Fibroblast of skin of back (primary cell): ENCODE measurements at places on chromosomes 1 and 21.

- peak; percentile 20 for DNase-seq
Measured at GRCh38 chr1:118143121-118143520, 41.9 kb downstream of the SPAG17 start.

- DNase-seq: no peak
Measured at GRCh38 chr1:203208181-203208580, 21.3 kb downstream of the CHIT1 start.

DNA sequence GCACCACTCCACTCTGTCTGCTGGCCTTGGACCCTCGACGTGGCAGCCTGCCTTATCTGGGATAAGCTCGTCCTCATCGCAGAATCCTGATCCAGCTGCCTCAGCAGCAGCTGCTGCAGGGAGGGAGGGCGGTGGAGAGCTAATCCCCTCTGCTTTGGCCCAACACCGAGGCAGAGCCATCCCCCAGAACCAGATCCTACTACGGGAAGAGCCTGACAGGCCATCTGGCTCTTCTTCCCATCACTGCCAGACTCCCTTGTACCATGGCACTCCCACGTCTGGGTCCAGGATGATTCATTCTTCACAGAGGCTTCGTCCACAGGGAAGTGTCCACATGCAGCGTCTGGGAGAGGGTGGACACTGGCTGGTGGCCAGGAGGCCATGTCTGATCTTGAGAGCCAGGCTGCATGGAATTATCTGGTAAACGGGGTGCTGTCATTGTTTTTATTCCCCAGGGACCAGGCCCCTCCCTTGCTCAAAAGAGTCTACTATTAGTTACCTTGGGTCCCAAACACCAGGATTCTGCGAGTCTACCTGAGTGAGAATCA lies 14.6 kb upstream of the PKP1 start:
- peak; percentile 93 for DNase-seq

DNA sequence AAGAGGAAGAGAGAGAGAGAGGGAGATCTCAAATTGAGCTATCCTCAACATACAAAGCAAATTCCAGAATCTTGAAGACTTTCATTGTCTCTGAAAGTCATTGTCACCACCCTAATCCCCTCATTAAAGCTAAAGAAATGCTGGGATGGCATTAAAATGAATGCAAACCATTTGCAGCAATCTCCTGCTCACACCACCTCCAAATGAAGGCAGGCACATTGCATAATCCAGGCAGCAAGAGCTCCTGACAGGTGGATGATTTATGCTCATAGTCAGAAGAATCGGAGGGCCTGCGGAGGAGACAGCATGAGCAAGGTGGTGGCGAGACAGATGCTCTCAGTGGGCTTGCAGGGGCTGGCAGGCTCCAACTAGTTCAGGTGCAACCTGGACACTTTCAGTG lies 90.2 kb downstream of the ESRRG start:
- DNase-seq: no peak

DNA sequence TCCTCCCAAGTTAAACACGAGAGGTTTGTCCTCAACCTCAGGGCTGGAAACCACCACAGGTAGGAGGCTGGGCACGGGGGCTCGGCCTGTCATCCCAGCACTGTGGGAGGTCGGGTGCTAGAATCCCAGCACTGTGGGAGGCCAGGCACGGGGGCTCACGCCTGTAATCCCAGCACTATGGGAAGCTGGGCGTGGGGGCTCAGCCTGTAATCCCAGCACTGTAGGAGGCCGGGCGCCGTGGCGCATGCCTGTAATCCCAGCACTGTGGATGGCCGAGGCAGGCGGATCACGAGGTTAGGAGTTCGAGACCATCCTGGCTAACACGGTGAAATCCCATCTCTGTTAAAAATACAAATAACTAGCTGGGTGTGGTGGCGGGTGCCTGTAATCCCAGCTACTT lies 6.7 kb upstream of the CDK11A start:
- DNase-seq: no peak

DNA sequence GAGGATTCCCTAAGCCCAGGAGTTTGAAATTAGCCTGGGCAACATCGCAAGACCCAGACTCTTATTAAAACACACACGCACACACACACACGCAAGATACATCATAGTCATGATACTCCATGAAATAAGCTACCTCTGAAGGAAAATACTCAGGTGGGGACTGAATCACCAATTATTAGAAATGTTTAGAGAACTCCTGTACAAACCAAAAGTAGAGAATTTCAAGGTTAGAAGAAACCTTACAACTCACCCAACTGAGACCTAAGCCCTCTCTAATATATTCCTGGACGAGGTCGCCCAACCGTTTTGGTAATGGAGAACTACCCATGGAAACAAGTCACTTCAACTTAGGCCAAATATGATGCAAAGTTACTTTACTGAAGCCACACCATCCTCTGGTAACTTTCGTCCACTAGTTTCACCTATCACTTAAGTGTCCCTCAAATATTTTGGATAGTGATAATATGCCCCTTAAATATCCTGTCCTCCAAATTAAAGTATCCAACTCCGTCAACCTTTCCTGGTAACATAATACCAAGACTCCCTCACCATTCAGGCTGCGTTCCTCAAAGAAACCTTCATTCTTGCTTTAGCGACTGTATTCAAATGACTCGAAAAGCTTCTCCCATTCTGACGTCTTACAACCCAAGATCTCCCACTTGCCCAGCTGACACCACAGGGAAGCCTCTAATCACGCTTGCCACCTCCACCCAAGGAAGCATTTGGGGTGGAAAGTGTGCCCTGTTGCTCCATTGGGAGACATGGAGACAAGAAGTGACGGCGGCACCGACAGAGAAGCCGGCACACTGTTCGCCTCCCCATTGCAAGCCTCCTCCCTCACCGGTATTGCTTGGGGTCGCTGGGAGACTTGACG lies 856 bp downstream of the NRDC start:
- peak; percentile 27 for DNase-seq

DNA sequence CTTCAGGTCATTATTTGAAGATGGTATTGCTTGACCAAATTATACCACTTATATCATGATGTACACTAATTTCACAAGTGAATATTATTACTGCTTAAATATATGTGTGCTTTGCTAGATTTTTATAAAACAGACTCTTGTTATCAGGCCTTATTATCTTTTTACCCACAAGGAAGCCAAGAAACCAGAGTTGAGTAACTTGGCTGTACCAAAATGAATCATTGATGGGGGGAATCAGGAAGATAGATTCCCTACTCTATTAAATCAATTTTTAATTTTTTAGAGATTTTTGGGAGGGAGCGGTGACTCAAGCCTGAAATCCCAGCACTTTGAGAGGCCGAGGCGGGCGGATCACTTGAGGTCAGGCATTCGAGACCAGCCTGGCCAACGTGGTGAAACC lies 16.0 kb upstream of the SCCPDH start:
- DNase-seq: no peak

DNA sequence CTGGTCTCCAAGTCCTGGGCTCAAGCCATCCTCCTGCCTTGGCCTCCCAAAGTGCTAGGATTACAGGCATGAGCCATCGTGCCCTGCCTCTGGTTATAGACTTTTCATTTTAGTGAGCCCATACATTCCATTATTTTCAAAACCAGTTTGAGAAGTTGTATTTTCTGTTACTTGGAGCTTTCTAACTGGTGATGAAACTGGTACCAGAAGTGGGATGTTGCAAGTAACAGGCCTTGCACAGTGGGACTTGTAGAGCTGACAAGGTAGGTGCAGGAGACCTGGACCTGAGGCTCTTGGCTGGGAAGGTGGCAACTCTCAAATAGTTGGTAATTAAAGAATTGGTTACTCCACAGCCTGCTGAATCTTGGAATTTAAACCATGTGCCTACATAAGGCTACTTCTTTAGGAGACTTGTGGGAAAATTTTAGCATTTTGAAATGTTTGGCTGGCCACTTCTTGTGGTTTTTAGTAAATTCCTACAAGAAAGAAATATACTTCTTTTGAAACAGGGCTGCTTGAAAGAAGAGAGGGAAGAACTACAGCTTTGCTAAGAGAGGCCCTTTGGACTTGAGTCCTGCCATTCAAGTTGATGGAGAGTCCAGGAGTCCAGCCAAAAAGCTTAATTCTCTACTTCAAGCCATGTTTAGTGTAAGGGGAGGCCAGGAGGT lies 9.8 kb upstream of the ALPL start:
- DNase-seq: no peak

DNA sequence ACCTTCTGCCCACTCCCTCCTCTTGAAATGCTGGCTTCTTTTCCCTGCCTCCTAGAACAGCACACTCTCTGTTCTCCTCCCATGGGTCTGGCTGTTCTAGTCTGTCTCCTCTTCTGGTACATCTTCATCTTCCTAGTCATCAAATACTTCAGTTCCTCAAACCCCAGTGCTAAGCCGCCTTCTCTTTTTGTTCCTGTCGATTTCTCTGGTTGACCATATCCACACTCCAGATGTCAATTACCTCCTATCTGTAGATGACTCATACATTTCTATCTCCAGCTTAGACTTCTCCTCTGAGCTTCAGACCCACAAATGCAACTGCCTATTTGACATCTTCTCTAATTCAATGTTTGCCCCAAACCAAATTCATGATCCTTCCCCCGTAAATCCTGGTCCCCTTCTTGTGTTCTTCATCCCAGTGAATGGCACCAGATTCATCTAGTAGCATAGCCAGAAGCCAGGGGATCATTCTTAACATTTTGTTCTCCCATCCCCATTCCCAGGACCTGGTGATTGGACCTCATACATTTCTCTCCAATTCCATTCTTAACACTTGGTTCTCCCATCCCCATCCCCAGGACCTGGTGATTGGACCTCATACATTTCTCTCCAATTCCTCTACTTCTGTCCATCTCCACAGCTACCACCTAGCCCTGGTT lies 35.9 kb downstream of the USP24 start:
- DNase-seq: peak; percentile 16

GRCh38 chr1:98288494-98288893 lies 367.7 kb upstream of the DPYD start:
- DNase-seq: no peak

DNA sequence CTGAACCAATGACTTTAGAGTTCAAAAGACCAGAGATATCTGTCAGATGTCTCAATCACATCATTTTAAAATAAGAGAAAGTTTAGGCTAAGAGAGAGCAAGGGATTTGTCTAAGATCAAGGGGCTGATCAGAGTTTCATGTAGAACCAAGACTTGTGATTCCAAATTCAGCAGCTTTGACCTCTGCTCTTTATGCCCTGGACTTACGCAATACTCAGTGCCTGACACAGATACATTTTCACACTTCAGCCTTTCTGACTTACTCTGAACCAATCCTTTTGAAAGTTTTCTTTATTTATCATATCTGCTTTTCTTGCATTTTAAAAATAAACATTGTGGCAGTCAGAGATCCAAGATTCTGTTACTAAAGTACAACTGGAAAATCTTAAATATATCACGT lies 428.0 kb downstream of the PLPP3 start:
- no peak for DNase-seq

DNA sequence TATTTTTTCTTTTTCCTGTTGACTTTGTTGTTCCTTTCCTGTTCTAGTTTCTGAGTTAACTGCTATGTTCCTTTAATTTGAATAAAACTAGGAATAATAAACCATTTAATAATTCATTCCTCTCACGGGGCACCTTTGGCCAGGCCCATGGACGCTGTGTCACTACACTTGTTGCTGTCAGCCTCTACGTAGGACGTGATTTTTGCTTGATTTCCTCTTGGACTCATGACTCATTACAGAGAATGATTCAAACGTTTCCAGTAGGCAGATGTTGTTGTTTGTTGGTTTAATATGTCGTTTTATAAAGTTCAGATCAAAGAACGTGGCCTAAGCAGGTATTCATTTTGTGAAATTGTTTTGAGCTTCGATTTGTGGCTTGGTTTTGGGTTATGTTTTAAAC lies 9.1 kb upstream of the SLC19A1 start:
- peak; percentile 62 for DNase-seq

DNA sequence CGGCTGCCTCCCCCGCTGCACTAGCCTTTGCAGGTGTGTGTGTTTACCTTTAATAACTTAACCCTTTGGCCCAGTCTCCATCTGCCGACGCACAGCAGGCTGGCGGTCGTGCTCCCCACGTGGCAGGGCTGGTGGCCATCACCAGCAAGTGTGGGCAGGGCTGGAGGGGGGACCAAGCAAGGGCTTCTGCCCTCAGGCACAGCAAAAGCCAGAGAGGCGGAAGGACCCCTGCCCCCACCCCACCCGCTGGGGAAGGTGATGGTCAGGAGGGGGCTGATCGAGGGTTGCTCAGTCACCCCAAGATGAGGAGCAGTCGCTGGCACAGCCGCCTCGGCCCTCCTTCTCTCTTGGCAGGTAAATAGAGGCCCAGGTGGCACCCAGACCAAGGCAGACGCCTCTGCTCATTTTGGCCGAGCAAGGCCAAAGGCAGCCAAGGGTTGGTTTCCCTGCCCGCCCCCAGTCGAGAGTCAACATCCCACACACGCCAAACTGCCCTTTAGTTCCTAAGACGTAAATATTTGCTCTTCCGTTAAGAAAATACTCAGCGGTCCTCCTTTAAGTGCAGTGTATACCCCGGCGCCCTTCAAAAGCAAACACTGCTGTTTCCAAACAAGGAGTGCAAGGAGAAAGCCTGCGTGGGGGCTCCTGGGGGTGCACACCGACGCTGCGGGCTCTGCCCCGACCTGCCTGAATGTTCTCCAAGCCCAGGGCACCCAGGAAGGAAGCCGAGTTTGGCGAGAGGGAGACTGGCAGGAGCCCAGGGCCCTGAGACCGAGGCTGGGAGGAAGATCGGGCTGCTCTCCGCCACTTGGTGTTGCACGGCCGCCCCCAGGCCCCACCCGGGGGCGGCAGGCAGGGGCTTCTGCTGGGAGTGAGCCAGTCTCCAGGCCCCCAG lies 82.7 kb downstream of the SIK1 start:
- no peak for DNase-seq

- no peak for DNase-seq
Measured at GRCh38 chr1:101073836-101074235, 48.3 kb upstream of the DPH5 start.

- DNase-seq: no peak
Measured at GRCh38 chr1:161261261-161262235, 3.0 kb downstream of the PCP4L1 start.

DNA sequence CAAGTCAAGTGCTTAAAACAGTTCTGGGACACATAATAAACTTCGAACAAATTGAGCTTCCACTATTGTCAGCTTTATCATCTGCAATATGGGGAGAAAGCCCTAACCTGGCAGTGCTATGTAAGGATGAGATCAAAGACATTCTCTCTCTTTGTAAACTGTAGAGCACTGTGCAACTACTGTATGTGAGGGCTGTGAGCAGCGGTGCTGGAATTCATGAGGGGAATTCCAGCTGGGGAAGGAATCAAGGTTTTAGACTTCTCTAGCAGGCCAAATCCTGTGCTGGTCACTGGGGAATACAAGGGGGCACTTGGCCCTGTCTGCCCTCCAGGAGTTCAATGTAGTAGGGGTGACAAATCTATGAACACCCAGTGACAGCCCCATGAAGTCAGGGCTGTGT lies 9.3 kb downstream of the FAM151A start:
- DNase-seq: no peak

- peak; percentile 72 for DNase-seq
Measured at GRCh38 chr1:58722414-58722813, 22.6 kb upstream of the MYSM1 start.

GRCh38 chr1:156497078-156497742 lies 3.4 kb downstream of the MEF2D start:
- DNase-seq: no peak

GRCh38 chr1:156618853-156619581 lies at the start of gene HAPLN2:
TSS of gene HAPLN2 (plus strand) at chr1:156619415. CDS start at chr1:156623491, 4,076 bp downstream.
- DNase-seq: no peak
